AG09319 (cell line): ENCODE measurements at places on chromosomes 11 and 22.
A peak's percentile ranks its signal among the peaks of the same experiment; 100 is the strongest.

GRCh38 chr22:20095521-20095920 is 15.5 kb downstream of the DGCR8 start:
- no peak for DNase-seq

- no peak for DNase-seq
Measured at GRCh38 chr11:65858681-65859087, 704 bp upstream of the CFL1 start.

- DNase-seq = no peak
Measured at GRCh38 chr11:120694726-120695125, 183.2 kb downstream of the GRIK4 start.

DNA sequence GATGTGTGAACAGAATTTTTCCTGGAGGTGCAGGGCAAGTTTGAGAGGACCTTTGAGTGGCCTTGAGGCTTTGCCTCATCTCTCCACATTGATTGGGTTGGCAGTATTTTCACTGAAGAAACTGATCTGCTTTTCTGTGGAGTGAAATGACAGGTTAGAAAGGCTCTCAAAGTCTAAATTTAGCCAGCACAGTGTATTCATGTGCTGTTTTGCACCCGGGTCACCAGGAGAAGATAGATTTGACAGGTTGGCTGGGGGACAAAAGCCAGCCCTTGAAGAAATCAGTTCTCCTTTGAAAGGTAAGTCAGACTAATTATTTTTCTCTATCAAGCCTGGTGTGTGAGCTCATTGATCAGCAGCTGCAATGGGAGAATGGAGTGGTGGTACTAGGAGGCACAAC is 152.9 kb downstream of the DBX1 start:
- DNase-seq = no peak

DNA sequence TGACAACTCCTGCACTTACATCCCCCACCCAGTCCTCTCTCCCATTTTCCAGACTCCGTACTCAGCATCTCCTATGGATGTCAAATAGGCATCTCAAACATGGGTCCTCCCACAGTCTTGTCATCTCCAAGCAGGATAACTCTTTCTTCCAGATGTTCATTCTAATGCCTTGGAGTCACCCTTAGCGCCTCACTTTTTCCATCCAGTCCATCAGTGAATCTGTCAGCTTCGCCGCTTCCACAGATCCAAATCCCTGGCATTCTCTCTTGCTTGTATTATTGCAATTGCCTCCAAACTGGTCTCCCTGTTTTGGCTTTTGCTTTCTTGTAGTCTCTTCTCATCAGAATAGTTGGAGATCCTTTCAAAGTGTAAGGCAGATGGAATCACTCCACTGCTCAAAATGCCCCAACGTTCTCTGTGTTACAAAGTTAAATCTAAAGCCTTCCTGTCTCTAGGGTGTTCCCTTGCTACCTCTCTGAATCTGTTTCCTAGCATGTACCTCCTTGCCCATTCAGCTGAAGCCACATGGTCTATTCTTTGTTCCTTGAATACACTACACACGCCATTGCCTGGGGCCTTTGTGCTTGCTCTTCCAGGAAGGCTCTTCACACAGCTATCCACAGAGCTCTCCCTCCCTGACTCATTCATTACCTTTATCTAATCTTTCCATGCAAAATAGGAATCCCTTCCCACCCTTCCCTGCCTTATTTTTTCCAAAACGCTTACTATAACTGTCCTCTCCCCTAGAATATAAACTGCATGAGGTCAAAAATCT is 64.8 kb downstream of the UBASH3B start:
- no peak for DNase-seq

- DNase-seq = no peak
Measured at GRCh38 chr11:38824573-38824972, 2226.5 kb upstream of the RAG2 start.

GRCh38 chr11:60647087-60647486 is 52.3 kb upstream of the MS4A8 start:
- DNase-seq = no peak

- DNase-seq = no peak
Measured at GRCh38 chr11:41985799-41986198, 526.3 kb upstream of the LRRC4C start.

GRCh38 chr22:39348909-39349505 is 784 bp upstream of the SYNGR1 start:
- DNase-seq = no peak

GRCh38 chr11:87369888-87370287 is 332.2 kb downstream of the TMEM135 start:
- no peak for DNase-seq

- DNase-seq = no peak
Measured at GRCh38 chr11:26993965-26994457, at the start of gene FIBIN. Gene FIBIN, plus strand, starts transcription at chr11:26994112. Its CDS starts 415 bp downstream, at chr11:26994527.

DNA sequence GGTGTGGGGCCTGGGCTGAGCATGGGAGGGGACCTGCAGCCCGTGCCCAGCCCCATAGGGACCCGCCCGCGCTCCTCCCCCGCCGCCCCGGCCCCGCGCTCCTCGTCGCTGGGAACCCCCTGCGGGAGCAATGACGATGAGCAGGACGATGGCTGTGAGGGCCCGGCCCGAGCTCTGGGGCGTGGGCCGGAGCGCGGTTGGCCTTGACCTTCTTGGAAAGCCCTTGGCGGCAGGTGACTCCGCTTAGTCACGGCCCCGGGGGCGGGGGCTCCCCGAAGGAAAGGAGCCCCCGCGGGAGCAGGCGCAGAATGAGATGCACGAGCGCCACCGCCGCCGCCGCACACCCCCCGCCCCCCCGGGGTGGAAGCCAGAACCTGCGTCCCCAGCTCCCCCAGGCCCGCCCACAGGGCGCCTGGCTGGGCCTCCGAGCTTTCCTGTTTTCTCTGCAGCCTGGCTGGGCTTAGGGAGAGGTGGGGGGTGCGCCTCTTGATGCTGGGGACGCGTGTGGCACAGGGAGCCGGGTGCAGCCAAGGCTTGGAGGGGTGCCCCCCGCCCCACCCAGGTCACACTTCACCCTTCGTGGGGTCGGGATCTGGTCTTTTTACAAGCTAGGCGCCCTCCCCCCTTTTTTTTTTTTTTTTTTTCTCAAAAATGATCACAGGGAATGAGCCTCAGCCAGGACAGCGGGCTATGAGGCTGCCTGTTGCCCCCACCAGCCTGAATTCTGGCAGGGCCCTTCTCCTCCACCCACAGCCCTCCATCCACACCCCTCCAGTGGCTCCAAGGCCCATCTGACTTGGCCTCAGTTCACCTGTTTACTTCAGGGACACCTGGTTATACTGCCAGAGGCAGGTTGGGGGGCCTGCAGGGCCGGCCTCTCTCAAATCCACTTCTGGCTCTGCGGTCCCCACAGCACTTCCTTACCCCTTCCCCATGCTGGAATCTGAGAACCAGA is 17.9 kb downstream of the CRELD2 start:
- DNase-seq = peak; percentile 62

DNA sequence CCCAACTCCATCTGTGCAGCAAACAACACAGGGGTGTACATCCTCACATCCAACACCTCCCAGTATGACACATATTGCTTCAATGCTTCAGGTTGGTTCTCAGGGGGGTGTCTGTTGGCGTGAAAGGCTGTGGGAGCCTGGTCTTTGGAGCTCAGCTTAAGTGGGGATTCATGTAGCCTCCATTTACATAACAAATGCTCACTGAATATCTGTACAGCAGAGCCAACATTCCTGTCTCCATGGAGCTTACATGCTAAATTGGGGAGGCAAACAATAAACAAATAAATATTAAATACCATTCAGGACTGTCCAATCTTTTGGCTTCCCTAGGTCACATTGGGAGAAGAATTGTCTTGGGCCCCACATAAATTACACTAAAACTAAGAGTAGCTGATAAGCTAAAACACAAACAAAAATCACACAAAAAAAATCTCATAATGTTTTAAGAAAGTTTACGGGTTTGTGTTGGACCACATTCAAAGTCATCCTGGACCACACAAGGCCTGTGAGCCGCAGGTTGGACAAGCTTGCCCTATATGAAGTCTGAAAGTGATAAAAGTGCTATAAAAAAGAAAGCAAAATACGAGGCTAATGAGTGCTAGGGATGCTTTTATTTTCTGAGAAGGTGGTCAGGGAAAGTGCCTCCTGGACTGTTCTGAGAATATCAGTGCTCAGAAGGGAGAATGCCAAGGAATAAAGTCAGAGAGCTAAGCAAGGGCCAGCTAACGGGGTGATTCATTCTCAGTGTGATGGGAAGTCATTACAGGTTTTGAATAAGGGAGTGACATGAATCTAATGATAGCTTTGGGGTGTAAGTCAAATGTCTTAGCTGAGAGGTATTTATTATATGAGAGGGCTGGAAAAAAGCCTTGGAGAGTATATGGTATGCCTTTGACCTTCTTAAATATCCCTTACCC is 41.6 kb downstream of the CD44 start:
- no peak for DNase-seq

DNA sequence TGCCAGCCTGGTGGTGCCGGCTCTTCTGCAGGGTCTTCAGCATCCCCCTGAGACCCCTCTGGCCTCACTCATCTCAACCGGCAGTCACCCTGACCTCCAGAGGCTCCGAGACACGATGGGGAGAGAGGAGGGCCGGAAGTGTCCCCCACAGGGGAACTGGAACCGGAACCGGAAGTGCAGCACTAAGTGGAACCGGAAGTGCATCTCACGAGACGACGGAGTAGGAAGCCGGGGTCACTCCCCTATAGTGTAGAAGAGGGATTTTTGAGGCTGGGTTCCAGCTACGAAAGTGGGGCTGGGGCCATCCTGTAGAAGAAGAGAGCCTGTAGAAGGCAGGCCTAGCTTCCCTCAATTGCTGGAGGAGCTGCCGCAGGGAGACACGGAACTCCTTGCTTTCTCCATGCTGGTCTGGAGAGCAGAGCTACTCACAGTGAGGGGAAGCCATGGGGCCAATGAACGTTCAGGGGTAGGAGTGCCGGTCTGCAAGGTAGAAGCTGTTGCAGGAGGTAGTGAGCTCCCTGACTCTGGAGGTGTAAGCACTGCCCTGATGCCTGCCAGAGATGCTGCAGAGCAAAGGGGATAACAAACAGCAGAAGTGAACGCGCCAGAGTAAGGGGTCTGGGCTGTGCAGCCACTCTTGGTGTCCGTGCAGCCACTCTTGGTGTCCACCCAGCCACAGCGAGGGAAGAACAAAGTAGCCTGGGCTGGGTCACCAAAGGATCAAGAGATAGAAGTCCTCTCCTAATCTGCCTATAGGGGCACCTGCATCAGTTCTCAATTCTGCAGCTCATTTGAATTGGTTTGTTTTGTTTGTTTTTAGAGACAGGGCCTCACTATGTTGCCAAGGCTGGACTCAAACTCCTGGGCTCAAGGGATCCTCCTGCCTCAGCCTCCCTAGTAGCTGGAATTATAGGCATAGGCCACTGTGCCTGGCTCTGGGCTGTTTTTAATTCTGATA is 21.9 kb downstream of the SCUBE1 start:
- no peak for DNase-seq

- peak; percentile 18 for DNase-seq
Measured at GRCh38 chr11:33620423-33621171, 80.0 kb downstream of the C11orf91 start.

GRCh38 chr11:30206249-30206996 is 24.4 kb upstream of the FSHB start:
- no peak for DNase-seq
